MG63 (cell line): ENCODE measurements at places on chromosomes 7 and 10. TPM values are rescaled to one million over a fixed set of nuclear protein-coding genes. Genes with fewer than 3 reads are reported as not detected.

DNA sequence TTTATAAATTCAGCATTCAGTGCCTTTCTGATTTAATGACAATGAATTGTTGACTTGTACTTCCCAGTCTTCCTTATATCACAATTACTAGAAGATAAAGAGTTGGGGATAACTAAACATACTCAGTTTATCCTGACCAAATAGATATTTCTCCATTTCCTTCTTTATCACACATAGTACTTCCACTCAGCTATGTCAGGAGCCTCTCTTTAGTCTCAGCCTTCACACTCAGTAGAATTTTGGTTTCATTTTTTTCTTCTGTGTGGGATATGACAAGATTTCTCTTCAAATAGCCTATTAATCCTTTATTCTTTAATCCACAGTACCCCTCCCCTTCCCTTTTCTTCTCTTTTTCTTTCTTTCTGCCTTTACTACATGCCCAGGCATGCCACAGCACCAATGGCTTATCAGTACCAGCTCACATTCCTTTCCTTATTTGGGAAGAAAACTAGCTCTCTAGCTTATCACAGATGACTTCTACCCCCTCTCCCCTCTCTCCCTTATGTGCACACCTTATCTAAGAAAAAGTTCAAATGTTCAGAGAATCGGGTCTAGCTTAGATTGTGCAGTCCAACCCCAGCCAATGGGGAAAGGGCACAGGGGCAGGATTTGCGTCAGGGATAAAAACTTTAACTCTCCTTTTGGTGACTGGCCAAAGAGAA, 109.0 kb downstream of the PHF14 start:
- DNase-seq = no peak

GRCh38 chr7:64618785-64619456, 47.0 kb upstream of the ZNF107 start:
- DNase-seq = no peak

GRCh38 chr10:105192861-105193260, 551.8 kb downstream of the SORCS3 start:
- no peak for DNase-seq

DNA sequence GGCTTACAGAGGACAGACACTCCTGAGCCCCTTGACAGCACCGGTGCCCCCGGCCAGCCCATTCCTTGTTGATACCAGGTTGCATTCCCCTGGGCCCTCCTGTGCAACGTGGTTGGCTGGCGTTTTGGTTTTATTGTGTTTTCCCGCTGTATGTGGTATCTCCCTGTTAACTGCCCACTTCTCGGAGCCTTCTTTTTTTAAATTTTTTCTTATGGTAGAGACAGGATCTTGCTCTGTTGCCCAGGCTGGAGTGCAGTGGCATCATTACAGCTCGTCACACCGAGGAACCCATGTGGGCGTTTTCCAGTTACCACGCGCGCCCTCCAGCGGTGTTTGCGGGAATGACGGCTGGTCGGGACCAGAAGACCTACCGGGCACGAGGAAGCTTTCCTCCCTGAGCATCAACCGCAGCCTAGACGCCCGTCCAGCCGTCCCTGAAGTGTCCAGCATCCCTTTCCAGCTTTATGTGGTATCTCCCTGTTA, 16.9 kb upstream of the ZFAND2A start:
- DNase-seq = peak; percentile 66

DNA sequence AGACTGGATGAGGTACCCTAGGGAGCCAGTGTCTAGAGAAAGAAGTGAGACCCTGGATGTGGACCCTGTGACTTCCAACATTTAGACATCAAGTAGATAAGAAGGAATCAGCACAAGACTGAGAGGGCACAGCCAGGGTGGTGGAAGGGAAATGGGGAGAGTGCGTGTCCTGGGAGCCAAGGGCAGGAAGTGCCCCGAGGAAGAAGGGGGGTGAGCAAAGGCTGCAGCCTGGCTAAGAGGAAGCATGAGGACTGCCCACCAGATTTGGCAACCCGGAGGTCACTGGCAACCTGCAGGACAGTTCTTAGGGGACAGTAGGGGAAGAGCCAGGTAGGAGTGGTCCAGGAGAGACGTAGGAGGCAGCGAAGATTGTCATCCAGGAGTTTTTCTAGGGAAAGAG, 14.8 kb downstream of the COL13A1 start:
- DNase-seq = no peak

GRCh38 chr10:26439406-26440087, 1.4 kb downstream of the APBB1IP start:
- no peak for DNase-seq

DNA sequence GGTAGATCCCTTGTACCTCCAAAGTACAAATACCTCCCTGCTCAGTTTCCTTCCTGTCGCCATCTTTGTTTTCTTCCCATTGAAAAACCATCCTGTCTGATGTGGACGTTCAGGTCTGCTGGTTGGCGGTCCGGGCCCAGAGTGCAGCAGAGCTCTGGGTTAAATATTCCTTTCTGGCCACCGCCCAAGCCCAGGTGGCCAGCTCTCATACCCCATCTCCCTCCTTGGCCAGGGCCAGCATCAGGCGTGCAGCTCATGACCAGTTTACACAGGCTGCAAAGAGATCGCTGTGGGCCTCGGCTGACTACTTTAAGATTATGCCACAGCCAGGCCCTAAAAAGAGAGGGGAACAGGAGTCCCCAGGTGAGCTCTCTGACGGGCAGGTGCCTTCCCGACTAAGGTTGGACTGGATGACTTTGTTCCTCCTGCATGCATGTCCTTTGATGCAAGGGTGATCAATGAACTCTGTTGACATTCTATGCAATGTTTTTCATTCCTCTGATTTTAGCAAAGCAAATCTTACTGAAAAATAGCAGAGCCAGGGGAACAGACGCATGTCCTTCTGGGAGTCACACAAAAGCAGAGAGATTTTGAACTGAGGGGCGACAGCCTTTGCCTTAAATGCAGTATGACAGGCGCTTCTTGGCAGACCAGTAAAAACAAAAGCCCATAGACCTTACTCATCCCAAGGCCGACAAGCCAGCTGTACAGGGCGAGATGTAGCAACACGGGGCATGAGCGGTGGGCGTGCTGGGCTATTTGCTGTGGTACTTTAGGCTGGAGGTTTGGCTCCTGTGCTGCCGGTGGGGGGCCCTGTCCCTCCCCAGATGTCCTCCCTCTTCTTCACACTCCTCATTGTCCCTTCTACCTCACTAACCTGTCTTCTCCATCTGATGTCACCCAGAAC, 33.3 kb upstream of the SH2B2 start:
- no peak for DNase-seq

- no peak for DNase-seq
These were observed 121.7 kb downstream of the PRPF18 start for GRCh38 chr10:13708256-13708990.

GRCh38 chr7:75642810-75643486, 95.8 kb downstream of the HIP1 start:
- DNase-seq = no peak

DNA sequence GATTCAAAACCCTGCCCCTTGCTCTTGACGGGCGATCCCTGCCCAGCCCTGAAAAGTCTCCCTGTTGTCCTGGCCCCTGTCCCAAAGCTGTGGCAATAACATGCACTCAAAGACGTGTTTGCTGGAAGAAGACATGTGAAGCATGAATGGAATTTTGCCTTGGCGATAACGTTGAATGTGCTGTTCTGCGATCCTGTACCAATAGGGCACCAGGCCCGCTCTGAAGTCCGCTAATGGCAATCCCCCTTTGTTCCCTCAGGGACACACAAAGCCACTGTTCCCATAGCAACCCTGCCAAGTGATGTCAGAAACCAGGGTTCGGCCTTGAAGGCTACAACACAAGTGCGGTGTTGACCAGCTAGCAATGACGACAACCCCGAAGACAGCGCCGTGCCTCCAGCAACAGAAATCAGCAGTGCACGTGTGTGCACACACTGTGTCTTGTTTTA, 284.6 kb downstream of the KLF6 start:
- DNase-seq = no peak

DNA sequence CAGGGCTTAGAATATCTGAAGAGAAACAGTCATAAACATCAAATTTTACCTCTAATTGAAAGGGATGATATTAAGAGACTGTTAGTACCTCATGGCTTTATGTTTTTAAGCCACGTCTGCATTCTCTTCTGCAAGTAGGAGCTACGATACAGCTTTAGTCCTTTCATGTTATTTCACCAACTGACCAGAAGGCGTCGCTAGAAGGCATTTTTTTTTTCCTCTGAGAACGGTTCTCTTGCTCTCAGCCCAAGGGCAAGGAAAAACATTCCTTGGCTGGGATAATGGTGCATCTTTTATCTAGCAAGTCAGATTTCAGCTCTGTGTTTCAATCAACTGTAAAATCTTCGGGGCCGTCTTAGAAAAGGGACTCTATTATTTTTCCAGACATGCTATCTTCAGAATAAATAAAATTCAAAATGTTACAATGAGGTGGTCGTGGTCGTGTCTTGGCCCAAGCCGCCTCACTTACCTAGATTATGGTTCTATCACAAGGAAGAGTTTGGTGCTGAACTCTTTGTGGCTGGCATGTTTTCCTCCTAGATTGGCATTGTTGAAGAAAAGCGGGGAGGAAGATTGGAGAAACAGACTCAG, 41.6 kb upstream of the LYZL2 start:
- DNase-seq = peak; percentile 23

ZNF365 gene
- 0.89 and 1.5 TPM in 2 replicates for total RNA-seq

TMEM236 gene
- not detected in 2 replicates for total RNA-seq

YKT6 gene
- 121 and 140 TPM in 2 replicates for total RNA-seq

FXYD4 gene
- not detected in 2 replicates for total RNA-seq
